IMR-90 (cell line): ENCODE measurements at places on chromosomes 11 and 22.
A peak's percentile ranks its signal among the peaks of the same experiment; 100 is the strongest.

- peak; percentile 46 for DNase-seq
These were observed 21.0 kb downstream of the PARVB start for GRCh38 chr22:44045145-44045544.

- no peak for DNase-seq
These were observed 18.0 kb upstream of the JHY start for GRCh38 chr11:122864386-122865115.

GRCh38 chr11:23103416-23103815, 243.1 kb upstream of the CCDC179 start:
- peak; percentile 76 for DNase-seq

DNA sequence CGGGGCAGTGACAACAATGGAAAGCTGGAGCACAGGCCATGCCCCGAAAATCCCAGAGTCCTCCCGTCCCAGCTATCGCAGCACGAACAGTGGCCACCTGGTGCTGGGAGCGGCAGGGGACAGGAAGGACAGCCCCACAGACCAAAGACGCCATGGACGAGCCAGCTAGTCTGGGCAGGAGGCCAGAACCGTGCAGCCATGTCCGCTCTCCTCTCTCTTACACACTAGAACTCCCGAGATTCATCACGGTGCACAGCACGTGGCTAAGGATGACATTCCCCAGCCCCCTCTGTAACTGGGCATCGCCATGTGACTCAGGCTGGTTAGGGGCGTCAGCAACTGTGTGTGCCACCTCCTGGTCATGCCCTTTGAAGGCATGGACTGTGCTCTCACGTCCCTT, 4.6 kb downstream of the CDPF1 start:
- DNase-seq, result no peak

- DNase-seq, result peak; percentile 72
These were observed 24.4 kb downstream of the SREBF2 start for GRCh38 chr22:41857155-41857859.

GRCh38 chr22:19772673-19773469, 12.3 kb downstream of the TBX1 start:
- DNase-seq, result no peak

GRCh38 chr22:37486224-37486845, at the start of gene MFNG:
TSS of gene MFNG (minus strand) at chr22:37486384. CDS start at chr22:37486177, 207 bp downstream.
- peak; percentile 6 for DNase-seq

DNA sequence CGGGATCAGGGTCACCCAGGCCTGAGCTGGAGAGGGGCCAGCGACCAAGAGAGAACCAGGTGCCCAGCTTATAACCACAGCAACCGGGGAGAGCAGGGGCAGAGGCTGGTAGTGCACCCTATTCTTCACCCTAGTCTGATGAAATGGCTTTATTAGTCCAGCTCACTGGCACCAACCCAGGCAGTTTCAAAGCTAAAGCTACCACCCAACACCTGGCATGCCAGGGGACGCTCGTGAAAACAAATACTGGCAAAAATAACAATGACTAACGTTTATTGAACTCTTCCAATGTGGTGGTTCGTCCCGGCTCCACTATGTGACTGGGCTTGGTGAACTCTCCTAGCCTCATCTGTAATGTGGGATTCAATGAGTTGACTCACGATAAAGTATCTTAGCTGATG, 30.6 kb downstream of the SCGB1A1 start:
- DNase-seq, result no peak

DNA sequence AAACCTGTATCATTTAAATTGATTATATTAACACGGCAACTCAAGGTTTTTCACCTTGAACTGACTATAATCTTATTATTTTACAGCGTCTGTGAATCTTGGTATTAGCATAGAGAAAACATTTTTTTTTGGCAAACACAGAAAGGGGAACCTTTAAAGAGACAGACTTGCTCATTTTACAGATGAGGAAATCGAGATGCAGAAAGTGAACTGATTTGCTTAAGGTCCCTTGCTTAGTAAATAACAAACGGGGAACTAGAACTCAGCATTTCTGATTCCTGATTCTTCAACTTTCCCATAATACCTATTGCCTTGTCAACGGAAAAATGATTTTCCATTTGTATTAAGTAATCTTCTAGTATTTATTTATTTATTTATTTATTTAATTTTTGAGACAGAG, 33.2 kb upstream of the CECR2 start:
- no peak for DNase-seq

DNA sequence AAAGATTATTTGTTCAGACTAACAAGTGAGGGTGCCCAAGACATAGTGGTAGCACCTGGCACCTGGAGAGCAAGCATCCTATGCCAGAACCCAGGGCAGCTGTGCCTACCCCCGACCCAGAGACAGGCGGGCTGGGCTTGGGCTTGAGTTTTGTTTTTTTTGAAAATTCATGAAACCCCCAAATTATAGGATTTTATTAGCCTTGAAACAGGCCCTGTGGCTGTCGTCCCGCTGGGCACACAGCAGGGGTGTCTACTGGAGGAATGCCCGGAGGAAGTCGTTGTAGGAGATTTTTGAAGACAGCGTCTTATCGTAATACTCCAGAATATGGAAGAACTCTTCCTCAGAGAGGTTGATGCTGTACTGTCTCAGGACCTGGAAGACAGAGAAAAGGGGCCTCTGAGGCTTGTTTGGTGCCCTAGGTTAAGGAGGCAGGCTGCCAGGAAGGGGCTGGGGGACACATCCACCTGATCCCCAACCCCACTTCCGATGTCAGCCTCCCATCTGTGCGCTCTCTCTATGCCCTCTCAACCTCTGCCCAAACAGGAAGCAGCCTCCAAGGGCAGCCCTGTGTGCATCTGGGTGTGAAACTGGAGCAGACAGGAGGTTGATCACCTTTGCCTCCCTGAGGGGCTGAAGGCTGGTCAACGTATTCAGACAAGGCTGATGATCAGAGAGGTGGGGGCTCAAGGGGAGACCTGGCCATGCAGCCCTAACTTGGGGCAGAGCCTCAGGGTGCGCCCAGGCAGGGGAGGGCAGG, 117.0 kb downstream of the MPPED1 start:
- no peak for DNase-seq

GRCh38 chr11:21820176-21820575, 372.7 kb upstream of the ANO5 start:
- no peak for DNase-seq

DNA sequence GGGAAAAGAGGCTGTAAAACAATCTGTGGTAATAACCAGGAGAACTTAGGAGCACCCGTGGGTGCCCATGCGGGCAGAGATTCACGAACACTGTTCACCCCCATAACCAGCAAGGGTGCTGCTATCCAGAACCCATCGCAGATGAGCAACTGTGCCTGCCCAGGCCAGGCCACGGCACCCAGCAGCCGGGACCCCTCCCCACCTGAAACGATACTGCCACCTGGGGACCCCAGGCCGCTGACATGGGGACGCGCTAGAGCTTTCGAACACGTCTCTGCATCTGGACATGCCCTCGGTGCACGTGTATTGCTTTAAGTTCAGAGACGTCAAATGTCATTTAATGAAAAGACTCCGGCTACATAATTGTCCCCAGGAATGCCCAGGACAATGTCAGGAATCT, 14.3 kb upstream of the MUC2 start:
- DNase-seq, result no peak

DNA sequence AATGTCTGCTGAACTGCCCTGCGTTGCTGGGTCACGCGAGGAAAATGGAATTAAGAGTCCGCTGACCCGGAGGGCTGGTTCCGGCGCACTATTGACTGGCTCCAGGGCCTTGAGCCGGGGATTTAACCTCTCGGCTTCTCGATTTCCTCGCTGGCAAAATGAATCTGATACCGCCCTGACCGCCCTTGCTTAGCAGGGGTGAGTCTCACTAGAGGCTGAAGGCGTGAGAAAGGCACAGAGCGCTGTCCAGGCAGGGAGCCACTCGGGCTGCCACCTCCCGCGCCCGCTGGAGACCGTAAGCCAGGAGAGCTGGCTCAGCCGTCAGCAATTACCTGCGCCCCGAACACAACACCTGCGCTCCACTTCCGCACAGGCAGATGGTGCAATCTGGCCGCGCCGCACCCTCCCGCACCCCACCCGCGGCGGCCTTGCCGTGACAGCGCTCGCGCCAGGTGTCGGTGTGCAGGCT, 65.6 kb downstream of the BUD13 start:
- DNase-seq, result no peak

DNA sequence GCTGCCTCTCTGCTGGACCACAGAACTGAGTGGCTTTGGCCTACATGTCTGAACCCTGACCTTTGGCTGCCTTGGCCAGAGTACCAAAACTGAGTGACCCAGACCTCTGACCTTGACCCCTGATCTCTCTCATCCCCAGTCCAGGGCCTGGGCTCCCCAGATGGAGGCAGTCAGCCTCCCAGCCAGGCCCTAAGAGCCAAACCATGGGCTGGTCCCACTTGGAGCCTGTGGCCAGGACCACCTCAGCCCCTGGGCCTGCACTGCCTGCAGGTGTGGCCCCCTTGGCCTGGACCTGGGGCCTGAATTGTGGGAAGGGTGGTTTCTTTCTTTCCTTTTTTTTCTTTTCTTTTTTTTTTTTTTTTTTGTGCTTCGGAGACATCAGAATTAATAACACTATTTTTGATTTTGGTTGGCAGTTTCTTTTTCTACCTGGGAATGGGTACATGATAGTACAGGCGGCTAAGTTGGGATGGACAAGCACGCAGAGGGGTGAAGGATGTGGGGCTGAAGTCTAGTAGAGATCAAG, 806 bp upstream of the SIPA1 start:
- DNase-seq, result no peak

DNA sequence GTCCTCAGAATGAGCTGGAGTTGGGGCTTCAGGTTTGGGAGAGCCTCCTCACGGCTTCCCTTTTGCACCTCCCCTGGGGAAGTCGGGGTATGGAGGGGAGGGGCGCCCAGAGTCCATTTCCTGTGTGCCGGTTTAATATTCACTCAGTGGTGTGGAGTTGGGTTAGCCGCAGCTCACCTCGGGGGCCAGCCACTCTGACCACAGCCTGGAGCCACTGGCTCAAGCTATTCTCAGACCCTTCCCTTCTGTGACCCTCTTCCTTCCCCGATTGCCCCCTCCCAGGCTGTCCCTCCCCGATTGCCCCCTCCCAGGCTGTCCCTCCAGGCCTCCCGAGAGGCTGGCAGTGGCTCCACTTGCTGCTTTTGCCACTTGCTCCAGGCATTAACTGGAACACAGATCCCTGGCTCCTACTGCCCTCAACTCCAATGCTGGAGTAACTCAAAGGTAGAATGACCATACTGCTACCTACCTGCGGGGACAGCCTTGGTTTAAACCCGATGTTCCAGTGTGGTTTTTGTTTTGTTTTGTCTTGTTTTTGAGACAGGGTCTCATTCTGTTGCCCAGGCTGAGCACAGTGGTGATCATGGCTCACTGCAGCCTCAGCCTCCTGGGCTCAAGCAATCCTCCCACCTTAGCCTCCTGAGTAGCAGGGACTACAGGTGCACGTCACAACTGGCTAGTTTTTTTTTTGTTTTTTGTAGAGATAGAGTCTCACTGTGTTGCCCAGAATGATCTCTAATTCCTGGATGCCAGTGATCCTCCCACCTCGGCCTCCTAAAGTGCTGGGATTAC, 29.3 kb downstream of the RPUSD4 start:
- DNase-seq, result no peak

DNA sequence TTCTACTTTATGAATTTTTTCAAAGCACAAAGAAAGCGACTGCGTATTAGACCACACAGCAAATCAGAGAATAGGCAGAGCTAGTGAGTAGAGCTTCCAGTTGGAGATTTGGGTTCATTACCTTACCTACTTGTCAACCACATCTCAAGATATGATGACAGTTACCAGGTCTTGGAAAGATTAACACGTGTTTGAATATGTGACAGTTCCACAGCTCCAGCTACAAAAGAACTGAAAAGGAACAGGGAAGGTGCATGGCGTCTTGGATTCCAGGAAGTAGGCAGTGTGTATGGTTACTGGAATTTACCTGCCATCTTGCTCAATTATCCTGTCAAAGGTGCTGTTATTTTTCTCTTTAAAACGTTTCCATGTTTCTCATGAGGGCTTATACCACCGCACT, 5.3 kb downstream of the TIRAP start:
- DNase-seq, result no peak

- no peak for DNase-seq
These were observed 1.2 kb downstream of the BARX2 start for GRCh38 chr11:129376658-129377341.

DNA sequence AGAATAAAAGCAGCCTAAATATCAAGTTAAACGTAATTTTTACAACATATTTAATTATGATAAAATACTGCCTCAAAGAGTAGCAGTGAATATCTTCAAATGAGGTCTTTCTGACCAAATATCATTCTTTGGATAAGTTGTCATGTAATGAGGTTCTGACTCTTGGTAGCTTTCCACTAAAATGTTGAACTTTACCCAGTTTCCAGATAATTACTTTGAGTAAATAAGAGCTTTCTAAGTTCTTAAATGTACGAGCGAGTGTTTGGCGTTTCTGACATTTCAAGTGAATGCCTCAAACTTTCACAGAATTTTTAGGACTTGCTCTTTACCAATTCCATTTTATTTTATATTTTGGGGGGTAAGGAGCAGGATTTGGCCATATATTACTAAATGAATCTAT, 1515.2 kb downstream of the FAM181B start:
- no peak for DNase-seq

DNA sequence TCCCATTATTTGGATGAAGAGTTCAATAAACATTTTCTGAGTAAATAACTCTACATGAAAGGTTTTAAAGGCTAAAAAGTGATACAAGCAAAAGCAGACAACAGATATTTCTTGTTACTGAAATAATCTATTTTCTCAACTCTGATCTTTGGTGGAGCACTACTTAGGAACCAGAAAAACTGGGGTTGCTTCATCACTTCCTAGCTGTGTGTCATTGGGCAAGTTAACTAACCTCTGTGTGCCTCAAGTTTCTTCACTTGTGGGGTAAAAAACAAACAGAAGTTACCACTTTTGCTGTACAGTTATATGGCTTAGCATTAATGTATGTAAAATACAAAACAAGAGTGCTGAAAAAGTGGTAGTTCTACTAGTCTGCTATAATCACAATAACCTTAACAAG, 5.6 kb downstream of the MAPK1 start:
- no peak for DNase-seq

GRCh38 chr11:87213444-87213843, 175.7 kb downstream of the TMEM135 start:
- DNase-seq, result no peak

GRCh38 chr11:98455500-98456307, 565.0 kb upstream of the CNTN5 start:
- DNase-seq, result no peak

GRCh38 chr11:125663910-125664309, 16.7 kb downstream of the ACRV1 start:
- no peak for DNase-seq
